ENCODE measurements at places on chromosomes 16 and 17.

DNA sequence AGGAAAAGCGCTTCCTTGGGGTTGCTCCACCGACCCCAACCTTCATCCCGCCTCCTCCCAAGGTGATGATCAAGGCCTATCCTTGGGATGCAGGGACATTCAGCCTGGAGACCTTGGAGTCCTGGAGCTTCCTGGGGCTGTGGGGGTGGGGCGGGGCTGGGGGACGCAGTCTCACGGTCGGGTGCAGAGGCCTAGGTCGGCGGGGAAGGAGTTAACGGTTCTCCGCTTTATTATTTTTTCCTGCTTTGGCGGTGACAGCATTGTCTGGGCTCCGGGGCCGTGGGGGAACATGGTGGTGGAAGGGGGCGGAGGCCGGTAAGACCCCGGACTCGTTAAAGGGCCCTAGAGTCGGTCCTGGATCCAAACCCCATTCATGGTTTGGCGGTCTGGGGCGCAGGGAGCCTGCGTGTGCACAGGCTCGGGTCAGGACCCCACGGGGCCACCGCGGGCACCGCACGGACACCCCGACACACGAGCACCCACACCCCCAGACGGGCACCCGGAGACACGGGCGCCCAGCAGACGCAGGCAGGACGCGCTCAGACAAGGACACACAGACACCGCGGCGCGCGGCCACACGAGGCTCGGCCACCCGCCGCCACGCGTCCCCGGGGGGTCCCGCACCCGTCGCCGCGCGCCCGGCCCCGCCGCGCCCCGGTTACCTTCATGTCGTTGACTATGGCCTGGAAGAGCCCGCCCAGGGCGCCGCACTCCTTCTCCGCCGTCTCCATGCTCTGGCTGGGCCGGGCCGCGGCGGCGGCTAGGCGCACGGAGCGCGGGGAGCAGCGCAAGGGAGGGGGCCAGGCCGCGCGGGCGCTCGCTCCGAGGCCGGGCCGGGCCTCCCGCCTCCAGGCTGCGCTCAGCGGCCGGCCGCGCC lies 554 bp downstream of the MTSS2 start:
- peak; percentile 30 for DNase-seq

DNA sequence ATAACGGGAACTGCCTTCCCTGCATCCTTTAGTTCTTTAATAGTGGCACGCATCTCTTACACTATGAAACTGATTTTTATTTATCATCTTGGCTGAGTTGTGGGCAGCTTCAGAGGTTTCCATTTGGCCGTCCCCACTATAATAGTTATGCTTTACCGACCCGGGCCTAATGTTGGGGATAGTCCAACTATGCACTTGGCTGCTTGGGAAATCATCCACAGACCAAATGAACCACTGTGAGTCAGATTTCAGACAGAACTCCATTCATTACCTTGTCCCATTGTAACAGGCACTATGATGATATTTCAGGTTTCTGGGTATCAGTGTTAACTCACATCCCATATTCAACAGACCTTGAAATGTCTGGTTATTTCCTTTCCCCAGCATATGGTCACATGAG lies 6.1 kb upstream of the SLFN5 start:
- no peak for DNase-seq

- no peak for DNase-seq
Observed at GRCh38 chr17:70121126-70121525, 46.1 kb downstream of the KCNJ16 start.

DNA sequence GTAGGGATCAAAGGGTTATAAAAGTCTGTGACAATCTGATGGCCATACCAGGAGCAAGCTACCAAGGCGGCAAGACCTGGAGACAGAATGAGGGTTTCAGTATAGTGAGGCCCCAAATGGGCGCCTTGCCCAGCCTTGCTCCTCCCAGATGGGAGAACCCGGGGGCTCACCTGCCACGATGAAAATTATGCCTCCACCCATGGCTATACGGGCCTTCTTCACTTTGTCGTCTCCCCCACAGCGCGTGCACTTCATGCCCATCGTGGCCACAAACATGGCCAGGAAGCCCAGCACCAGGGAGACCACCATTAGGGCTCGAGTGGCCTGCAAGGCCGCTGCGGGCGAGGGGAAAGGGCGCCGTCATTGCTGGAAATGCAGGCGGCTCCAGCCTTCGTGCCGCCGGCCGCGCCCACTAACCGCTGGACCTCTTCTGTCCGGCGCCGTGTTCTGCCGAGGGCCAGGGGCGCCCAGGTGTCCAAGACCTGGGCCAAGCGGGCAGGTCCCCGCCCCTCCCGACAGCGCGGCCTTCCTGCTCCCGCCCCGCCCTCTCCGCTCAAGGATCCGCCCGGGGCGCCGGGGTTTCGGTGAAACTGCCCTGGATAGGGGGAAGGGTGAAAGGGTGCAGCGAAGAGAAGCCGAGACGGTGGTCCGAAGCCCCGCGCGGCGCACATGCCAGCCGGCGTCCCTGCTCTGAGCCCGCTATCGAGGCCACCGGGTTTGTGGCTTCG lies 1.5 kb downstream of the CLDN7 start:
- DNase-seq: no peak

DNA sequence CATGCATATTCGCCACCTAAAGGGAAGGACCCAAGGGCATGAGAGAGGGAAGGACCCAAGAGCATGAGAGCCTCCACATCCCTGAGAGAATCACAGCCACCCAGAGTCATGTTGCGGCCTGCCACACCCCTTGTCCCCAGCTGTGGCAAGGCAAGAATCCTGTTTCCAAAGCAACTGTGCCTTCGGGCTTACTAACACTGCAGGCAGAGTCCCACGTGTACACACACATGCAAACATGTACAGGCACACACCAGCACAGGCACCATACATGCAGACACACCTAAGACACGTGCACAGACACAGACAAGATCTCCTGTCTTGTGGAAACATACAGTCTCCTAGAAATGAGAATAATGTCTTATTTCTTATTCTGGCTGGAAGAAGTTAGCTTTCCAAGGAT lies 92.4 kb upstream of the CDYL2 start:
- no peak for DNase-seq

- DNase-seq: no peak
Observed at GRCh38 chr17:42617956-42618431, 8.5 kb downstream of the TUBG1 start.

DNA sequence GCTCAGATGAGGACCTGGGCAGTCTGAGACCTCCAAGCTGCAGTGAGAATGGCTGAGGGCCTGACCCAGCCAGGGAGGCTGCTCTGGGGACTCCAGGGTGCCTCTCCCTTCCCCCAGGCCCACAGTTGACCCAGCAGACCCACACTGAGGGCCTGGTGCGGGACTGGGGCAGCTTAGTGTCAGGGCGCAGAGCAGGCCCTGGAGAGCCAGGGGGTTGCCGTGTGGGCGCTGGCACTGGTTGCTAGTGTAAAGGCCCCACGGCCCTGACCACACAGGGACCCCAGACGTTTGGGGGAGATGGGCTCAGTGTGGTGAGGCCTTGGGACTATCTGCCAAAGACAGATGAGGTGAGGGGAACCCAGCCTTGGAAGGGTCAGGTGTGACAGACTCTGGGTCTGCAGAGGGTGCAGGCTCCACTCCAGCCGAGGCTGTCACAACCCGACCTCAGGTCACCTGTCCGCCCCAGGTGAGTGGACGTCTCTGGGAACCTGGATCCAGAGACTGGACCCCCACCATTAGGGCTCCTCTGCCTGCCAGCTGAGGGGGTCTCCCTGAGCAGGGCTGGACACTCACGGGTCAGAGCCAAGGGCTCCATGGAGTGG lies 50.8 kb upstream of the GNG13 start:
- DNase-seq: no peak

- DNase-seq: no peak
Observed at GRCh38 chr16:4293181-4293716, 20.4 kb upstream of the TFAP4 start.

DNA sequence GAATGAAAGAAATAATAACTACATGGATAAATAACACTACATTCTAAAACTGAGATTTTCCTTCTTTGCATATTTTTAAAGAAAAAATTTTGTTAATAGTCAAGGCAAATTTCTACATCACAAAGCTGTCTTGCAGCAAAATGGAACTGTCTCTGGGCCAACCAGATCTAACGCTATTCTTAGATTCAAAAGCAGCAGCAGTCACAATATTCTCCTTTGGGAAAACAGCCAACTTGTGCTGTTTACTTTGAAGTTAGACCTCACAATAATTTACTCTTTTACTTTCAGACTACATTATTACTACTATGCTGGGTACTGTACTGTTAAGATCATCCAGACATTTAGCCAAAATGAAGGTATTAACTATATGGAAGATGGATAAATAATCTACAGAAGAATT lies 189.1 kb downstream of the CEP112 start:
- DNase-seq: no peak

GRCh38 chr16:824194-824593 lies 23.7 kb upstream of the GNG13 start:
- no peak for DNase-seq

DNA sequence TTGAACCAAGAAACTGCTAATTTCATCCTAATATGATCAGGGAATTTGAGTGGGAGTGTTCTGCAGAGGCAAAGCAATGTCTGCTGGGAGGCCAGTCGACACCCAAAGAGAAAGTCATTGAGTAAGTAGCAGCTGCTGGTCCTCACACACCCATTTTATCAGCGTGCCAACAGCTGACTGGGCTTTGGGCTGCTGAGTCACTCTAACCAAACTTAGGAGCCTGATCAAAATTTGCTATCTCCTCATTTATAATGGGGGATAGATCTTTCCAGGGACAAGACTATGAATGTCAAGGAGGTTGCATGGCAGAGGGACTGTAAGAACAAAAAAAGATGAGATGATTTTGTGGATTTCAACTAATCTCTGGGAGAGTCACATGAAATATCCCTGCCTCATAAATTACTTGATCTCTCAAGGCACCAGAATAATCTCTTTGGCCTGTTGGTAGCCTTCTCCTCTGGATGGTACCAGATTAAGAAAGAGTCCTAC lies 32.9 kb downstream of the CPSF4L start:
- DNase-seq: peak; percentile 24

GRCh38 chr17:64103391-64104364 lies 26.3 kb downstream of the ERN1 start:
- DNase-seq: no peak

GRCh38 chr16:73998707-73999106 lies 297.9 kb upstream of the PSMD7 start:
- DNase-seq: no peak

Measured in HEK293T (cell line).